Ureter (tissue), 1 donor: ENCODE measurements at places on chromosomes 12 and 14. TPM values are rescaled to one million over a fixed set of nuclear protein-coding genes. Genes with fewer than 3 reads are reported as not detected.

Gene PRH1
- total RNA-seq: 47.6 TPM

- no peak for DNase-seq
Observed at GRCh38 chr14:68079941-68080697, 260.5 kb downstream of the RAD51B start.

DNA sequence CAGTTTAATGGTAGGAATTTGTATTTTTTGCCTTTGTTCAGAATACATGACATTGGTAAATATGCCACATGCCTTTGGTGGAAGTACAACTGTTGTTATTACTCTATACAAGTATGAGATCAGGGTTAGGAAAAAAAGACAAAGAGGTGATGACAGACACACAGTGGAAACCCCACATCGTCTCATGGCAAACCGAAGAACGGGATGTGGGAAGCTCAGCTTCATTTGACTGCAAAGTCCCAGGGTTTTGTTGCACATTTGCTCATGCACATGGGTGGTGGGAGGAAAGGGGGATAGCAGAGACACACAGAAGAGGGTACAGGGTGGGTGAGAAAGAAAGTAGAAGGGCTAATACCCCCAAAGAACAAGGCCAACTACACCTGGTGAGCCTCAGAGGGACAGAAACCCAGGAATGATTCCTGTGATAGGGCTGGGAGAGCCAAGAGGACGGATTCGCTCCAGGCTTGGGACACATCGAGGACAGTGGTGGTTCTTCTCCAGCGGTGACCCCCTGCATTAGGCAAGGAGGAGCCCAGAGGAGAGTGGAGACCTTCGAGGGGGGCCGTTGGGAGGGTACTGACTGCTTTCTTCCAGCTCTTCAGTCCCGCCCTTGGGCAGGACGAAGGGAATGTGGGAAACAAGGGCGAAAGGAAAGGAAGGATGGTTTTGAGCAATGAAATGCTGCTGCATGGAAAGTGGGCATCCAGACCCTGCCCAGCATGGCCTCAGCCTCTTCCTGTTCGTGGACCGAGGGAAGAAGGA lies 8.1 kb downstream of the VAMP1 start:
- DNase-seq: no peak

Gene CCDC196
- not detected for total RNA-seq

Gene RPL10L
- total RNA-seq: not detected

DNA sequence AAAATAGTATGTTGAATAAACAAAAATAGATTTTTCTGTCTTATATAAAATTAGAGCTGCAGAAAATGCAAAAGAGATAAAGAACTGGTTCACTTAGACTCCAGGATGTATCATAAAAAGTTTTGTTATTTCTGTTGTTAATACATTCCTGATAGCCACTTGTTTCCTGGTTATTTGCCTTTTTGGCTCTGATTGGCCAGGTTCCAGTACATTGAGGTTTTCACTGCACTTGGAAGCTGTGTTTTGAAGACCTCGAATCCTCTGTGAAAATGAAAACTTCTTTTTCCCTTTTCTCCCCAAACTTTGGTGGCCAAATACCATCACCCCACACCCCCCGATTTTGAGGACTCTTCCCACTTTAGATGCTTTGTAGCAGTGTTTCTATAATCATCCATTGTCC lies 525.3 kb downstream of the MED13L start:
- no peak for DNase-seq

Gene RASSF9
- total RNA-seq: 2.0 TPM

- DNase-seq: no peak
Observed at GRCh38 chr12:52238916-52239646, 6.0 kb downstream of the KRT7 start.

DNA sequence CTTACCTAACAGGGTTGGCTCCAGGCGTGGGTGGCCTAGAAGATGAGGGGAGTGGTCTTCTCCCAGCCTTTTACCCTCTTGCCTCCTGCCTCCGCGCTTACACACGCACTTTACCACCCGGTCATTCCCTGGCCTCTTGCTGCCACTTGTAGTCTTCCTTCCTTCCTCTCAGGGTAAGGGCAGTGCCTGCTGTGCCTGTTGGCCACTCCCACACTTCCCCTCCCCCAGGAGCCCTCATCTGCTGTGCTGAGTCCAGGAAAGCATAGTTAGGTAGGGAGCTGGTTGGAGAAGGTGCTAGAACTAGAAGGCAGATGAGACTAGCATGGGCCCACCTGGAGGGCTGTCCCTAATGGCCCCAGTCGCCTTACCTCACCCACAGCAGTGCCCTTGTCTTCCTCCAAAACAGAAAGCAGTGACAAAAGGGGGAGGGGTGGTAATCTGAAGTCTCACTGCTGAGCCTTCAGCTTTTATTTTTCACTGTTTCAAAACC lies 54.3 kb upstream of the SRSF5 start:
- peak; percentile 82 for DNase-seq

DNA sequence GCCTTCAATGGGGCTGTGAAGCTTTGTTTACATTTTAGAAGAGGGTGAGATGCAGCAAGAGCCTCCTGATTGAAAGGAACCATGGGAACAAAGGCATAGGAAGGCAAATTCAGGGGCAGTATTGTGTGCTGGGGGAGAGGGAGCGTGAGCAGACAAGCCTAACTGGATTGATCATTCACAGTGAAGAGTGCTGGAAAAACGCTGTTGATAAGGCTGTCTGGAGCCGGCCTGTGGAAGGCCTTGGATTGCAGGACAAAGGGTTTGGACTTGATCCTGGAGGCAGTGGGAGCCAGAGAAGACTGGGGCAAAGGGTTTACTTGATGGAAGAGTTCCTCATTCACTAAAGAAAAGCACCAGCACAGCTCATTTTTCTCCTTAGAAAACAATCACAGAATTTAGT lies 160.5 kb downstream of the PAH start:
- no peak for DNase-seq

Gene MORN3
- 1.8 TPM for total RNA-seq

DNA sequence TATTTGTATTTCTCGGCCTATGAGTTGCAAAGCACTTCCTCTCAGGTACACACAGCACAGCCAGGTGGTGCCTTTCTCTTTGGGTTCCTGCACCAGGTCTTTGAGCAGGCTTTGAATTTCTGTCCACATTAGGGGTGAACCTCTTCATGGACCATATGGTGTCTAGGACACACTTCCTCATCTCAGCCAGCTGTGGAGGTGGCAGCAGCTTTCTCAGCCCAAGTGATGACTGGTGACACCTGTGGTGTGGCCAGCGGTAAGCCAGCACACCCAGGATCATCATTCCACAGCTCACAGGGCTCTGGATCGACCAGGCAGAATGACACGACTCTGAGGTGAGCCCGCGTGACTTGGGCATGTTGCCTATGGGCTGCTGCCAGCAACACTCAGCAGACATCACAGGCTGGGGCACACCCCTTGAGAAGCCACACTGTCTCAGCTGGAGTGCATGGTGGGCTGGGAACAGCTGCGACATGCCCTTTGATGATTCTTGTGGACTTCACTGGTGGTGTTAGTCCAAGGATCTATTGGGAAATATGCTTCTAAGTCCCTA lies 36.8 kb downstream of the SLC5A8 start:
- no peak for DNase-seq

DNA sequence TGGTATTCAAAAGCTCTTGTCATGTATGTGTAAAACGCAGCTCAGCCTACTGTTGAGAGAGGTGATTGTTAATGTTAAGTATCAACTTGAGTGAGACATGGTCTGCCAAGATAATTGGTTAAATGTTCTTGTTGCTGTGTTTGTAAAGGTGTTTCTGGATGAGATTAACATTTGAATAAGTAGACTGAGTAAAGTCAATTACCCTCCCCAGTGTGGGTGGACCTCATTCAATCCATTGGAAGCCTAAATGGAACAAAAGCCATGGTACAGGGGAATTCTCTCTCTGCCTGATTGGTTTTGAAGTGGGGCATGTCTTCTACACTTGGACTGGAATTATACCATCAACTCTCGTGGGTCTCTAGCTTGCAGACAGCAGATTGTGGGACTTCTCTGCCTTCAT lies 63.8 kb upstream of the RERGL start:
- no peak for DNase-seq

- no peak for DNase-seq
Observed at GRCh38 chr14:58281969-58282368, 16.4 kb upstream of the ARID4A start.

DNA sequence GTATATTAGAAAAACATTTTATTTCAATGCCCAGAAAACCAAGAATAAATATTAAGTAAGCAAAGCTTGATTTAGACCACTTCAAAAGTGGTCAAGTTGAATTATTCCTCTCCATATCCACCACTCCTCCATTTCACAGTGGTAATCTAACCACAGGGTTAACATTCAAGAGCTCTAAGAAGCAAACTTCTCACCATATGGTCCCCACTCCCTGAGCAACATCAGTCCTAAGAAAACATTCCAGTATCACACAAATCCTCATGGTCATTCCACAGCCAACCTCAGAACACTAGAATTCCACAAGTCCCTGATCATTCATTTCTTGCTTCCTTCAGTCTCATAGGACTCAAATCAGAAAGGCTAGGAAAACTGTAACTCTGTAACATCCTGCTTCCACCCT lies 47.9 kb downstream of the ST8SIA1 start:
- DNase-seq: no peak

DNA sequence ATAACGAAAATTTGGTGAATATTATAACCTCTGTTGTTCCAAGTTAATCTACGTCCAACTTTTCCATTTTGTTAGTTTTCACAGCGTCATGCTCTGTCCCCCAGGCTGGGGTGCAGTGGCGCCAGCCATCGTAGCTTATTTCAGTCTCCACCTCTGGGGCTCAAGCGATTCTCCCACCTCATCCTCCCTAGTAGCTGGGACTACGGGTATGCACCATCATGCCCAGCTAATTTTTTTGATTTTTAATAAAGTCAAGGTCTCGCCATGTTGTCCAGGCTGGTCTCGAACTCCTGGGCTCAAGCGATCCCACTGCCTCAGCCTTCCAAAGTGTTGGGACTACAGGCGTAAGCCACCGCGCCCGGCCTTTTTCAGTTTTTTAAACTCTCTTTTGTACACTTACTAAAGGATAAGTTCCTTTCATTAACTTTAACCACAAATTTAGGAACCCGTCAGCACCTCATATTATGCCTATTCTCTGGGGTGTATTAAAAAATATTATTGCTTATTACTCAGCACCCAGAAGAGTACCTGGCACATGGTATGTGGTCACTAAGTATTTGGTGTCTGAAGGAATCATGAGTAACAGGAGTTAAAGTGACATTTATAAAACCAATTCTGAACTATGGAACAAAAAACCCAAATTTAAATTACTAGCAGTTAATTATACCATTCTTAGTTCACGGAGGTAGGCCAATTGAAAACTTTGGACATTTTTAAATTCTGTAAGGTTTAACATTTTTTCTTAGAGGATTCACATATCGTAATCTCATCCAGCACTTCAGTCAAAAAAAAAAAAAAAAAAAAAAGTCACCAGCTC lies 925 bp upstream of the MIPOL1 start:
- no peak for DNase-seq

DNA sequence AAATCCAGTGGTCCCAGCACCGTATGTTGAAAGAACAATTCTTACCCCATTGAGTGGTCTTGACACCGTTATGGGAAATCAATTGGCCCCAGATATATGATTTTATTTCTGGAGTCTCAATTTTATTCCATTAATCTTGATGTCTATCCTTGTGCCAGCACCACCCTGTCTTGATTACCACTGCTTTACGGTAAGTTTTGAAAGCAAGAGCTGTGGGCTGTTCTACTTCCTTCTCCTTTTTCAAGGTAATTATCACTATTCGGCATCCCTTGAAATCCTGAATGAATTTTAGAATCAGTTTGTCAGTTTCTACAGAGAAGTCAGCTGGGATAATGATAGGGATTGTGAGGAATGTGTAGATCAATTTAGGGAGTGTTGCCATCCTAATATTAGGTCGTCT lies 160.8 kb upstream of the SFSWAP start:
- no peak for DNase-seq
